Stimulated activated CD8-positive, alpha-beta memory T cell treated with anti-CD3 and anti-CD28 coated beads, Interleukin-4, amount 100 ng/mL, for 1 hour (primary cell): ENCODE measurements at places on chromosomes 1 and 21.

DNA sequence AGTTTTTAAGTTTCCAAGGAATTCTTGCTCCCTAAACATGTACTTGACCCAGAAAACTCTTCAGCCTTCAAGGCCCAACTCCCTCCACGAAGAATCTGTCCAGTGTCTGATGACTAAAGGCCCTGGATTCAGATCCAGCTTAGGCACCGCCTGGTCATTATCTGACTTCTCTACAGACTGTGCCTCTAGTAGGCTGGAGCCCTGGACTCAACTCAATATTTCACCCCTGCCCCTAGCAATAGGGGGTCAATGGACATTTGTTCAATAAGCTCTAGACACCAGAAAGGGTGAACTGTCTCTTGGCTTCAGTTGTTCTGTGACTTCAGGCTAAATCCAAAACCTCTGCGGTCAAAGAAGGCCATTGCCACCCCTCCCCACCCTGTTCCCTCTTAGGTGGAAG is 34.5 kb downstream of the NUAK2 start:
- DNase-seq, result no peak

GRCh38 chr1:57279909-57280666 is 143.8 kb downstream of the DAB1 start:
- no peak for DNase-seq

GRCh38 chr1:101005871-101006270 is 19.7 kb downstream of the DPH5 start:
- DNase-seq, result no peak

DNA sequence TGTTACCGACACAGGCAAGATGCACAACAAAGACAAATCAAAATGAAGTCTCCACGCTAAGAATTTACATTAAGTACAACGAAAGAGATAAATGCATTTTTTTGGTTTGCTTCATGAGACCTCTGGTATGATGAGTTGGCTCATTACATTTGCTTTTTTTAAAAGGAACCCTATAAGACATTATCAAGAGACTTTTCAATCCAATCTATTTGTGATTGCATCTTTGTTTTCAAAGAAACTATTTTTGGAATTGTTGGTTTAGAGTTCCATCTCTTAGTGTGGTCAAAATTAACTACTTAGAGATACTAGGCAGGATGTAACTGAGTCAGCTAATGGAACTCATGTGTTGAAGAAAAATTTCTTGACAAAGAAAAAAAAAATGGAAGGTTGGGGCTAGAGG is 200.1 kb downstream of the ZC3H11B start:
- no peak for DNase-seq

GRCh38 chr1:46070164-46070814 is 62.1 kb downstream of the PIK3R3 start:
- DNase-seq, result no peak

DNA sequence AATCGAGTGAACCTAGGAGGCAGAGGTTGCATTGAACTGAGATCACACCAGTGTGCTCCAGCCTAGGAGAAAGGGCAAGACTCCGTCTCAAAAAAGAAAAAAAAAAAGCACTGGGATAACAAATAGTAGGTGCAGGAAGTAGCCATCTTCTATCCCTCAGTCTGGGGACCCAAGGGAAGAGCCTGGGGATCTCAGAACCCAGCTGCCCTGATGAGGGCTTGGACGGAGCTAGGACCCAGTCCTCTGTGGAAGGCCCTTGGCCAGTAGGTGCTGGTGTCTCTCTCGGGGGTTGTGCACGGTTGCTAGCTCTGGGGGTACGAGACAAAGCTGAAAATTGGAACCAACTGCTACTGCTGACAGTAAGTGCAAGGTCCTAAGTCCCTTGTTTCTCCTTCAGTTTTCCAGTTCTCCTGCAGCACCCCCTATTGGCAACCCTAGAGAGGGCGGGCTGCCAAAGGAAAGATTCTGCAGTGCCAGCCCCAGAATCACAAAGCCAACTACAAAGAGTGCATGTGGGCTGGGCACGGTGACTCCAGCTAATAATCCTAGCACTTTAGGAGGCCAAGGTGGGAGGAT is 57.6 kb upstream of the KIF1B start:
- DNase-seq, result no peak

- no peak for DNase-seq
Observed at GRCh38 chr21:42448686-42449085, 45.0 kb downstream of the UBASH3A start.

DNA sequence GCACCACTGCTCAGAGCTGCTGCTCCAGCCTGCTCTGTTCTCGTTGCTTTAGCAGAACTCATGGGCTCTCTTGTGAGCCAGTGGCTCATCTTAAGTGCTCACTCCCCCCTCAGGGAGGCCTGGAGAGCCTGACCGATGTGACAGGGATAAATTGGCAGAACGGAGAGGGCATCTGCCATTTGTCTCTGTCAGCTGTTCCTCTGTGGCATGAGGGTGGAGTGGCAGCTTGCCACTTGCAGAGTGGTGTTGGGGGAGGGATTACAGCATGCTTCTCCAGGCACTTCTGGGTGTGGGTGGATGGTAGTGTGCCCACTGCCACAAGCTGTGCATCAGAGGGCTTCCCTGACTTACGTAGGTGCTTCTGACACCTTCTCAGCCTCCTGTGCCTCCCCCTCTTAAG is 229.5 kb downstream of the PAPPA2 start:
- no peak for DNase-seq

DNA sequence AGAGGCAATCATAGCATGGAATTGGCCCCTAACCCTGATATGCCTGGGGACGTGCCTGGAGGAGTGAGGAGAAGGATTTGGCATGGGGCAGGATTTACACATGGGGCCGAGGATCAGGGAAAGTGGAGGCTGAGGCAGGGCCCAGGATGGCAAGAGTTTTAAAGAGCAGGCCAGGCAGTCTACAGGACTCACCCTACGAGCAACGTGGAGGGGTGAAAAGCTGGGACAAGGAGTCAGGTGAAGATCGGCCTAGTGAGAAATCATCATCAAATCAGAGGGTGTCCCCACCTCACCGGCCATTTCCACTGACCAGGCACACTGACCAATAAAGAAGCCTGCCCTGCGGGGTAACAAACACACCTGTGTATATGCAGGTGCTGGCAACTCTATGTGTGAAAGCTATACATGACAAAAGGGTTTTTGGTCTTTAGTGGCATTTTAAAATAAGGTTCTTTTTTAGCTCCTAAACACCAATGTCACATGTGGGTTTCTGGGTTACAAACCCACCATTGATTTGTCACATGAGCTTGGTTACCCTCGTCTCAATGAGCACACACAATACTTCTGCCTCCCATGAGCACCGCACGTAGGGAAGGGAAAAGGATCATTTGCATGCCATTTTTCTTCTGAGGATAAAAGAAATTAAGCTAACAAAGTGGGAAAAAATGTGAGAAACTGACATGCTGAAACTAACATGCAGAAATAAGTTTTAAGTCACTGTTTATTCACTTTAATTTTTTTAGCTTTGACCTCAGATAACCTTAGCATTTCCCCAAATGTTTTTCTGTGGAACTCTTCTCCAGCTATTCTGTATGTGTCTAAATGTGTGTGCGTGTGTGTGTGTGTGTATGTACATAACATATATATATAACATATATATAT is 168.1 kb upstream of the EDN2 start:
- no peak for DNase-seq

DNA sequence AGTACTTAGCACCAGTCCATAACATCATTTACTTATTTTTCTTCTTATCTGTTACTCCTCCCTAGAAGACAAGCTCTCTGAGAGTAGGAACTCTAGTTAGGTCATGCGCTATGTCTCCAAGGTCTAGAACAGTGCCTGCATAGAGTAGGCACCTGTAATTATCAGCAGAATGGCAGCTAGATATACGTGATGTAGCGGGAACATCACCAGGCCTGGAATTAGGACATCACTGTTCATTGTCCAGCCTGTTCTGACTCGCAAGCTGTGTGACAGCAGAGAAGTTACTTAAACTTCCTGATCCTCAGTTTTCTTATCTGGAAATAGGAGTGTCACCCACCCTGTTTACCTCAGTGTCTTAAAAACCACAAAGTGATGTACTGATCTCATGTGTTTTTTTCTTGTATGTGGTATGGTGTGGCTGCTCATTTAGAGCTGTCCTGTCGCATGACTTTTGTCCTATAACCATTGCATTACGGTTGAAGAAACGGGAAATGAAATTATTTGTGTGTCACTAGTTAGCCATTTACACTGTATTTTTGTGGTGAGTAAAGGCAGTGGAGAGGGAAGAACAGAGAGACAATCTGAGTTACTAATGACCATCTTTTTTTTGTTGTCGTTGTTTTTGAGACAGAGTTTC is 37.1 kb upstream of the EXO1 start:
- DNase-seq, result no peak

- DNase-seq, result no peak
Observed at GRCh38 chr1:112143871-112144441, 154.5 kb upstream of the KCND3 start.

- no peak for DNase-seq
Observed at GRCh38 chr1:64330839-64331238, 127.4 kb downstream of the UBE2U start.

DNA sequence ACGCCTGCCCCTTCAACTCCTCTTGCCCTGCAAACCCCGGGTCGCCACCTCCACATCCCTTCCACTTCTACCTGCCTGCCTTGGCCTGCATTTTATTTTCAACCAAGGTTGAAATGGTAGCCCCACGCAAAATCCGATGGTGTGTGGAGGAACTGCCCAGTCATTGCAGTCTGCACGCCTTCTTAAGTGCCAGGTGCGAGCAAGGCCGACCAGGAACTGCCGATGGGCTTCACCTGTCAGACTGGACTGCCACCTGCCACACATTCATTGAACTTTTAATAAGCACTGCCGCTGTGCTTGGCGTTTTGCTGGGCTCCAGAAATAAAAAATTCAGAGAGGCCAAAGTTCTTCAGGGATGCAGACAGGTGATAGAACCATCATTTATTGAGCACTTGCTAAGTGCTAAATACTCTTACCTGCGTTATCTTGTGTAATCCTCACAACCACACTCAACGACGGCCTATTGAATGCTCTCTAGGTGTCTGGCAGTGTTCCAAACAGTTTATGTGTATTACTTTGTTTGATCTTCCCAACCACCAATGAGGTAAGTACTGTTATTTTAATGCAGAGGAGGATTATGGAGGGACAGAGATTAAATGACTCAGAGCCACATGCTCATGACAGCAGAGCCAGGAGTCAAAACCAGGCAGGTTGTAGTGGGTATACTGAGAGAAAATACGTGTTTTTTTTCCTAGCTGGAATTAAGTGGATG is 36.2 kb downstream of the CACHD1 start:
- no peak for DNase-seq

DNA sequence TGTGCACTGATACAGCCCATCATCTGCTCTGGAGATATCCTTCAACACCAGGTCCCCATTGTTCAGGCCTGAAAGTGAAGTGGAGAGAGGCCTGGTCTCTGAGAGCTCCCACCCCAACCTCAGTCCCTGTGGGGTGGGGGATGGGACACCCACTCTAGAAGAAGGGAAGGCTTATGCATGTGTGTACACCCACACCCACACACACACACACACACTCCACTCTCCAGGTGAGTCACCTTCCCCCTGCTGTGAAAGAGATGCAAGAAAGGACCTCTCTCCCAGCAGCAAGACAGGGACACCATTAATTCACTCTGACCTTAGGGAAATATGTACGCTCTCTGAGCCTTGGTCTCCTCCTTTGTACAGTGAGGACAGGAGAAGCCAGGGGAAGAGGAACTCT is 5.9 kb downstream of the VSIG8 start:
- no peak for DNase-seq

DNA sequence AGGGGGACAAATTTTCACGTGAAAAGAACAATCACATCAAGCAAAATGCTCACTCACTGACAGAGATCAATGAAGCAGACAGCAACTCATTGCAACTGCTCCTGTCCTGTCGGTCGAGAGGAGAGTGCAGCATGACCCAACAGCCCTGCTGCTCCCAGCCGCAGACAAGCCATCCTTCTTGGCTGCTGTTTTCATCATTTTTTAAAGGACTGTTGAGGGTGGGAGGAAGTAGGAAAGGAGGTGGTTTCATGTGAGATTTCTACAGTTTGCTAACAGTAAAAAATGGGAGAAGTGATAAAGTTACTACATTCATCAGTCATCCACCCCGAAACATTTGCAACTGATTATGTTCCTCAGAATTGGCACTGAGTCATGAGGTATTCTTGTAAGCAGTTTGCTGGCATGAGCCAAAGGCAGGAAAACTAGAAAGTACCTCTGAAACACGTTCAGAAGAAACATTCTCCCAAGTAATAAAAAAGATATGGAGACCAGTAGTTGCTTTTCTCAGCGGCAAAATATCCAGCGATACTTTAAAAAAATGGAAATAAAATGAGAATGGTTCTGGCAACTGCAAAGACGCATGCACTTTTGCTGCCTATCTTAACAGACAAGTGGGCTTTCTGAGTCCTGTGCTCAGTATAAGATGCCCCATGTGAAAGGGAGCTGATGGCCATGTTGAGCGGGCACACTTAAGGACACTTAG is 72.0 kb upstream of the CLDN14 start:
- DNase-seq, result no peak

- DNase-seq, result no peak
Observed at GRCh38 chr1:19254416-19254815, 2.8 kb downstream of the MRTO4 start.

DNA sequence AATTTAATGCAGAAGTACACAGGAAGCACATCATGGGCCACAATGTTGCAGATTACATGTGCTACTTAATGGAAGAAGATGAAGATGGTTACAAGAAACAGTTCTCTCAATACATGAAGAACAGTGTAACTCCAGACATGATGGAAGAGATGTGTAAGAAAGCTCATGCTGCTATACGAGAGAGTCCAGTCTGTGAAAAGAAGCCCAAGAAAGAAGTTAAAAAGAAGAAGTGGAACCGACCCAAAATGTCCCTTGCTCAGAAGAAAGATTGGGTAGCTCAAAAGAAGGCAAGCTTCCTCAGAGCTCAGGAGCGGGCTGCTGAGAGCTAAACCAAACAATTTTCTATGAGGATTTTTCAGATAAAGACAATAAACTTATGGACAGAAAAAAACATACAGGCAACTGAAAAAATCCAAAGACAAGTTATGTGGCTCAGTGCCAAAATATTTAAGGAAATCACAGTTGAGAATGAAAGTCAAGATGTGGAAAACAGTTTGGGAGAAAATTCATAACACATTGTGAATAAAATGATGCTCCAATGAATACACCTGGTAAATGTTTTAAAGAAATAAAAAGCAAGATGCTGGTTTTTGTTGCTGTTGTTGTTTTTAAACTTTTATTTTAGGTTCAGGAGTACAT is 2.8 kb upstream of the ZNF644 start:
- DNase-seq, result no peak

DNA sequence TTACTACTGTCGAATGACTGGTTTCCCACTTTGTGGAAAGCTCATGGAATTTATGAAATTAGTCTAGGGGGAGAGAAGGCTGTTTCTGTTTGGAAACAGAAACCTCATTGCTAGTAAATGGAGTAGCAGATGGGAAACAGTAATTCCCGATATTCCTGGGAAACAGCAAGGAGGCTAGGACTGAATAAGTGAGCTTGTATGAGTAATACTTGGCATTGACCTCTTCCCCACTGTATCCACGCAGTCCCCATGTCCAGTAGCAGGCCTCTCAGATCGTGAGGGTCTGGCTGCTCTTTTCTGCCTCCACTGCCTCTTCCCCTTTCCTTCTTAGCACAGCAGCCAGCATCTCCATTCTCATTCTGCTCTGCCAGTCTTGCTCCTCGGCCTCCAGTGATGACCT is 75.5 kb downstream of the PRDM2 start:
- DNase-seq, result no peak

GRCh38 chr1:110255392-110255787 is 45.3 kb downstream of the KCNC4 start:
- no peak for DNase-seq
